Stimulated activated CD8-positive, alpha-beta memory T cell treated with anti-CD3 and anti-CD28 coated beads, Interleukin-12 subunit alpha, Interleukin-12 subunit beta, amount 100 ng/mL, for 4 hours (primary cell): ENCODE measurements at places on chromosomes 6 and 20.

DNA sequence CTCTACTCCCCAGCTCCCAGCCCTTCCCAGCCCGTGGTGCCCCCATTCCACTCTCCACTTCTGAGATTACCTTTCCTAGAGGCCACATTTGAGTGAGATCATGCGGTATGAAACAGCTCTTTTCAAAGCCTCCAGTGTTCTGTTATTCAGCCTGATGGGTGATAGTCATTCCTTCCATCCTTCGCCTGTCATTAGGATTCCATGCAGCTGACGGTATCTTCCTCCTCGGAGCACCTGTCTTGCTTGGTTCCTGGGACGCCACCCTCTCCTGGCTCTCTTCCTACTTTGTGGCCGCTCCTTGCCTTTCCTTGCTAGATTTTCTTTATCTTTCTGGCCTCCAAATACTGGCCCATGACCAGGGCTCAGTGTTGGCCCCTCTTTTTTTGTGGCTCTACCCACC lies 137.0 kb downstream of the ARID1B start:
- DNase-seq, result no peak

- DNase-seq, result no peak
Measured at GRCh38 chr20:17663040-17663399, 19.0 kb downstream of the RRBP1 start.

- no peak for DNase-seq
Measured at GRCh38 chr6:167588181-167588919, 238.4 kb upstream of the AFDN start.

GRCh38 chr6:63440057-63440456 lies 120.3 kb upstream of the LGSN start:
- no peak for DNase-seq

- DNase-seq, result no peak
Measured at GRCh38 chr20:18288749-18289267, 481 bp downstream of the ZNF133 start.

DNA sequence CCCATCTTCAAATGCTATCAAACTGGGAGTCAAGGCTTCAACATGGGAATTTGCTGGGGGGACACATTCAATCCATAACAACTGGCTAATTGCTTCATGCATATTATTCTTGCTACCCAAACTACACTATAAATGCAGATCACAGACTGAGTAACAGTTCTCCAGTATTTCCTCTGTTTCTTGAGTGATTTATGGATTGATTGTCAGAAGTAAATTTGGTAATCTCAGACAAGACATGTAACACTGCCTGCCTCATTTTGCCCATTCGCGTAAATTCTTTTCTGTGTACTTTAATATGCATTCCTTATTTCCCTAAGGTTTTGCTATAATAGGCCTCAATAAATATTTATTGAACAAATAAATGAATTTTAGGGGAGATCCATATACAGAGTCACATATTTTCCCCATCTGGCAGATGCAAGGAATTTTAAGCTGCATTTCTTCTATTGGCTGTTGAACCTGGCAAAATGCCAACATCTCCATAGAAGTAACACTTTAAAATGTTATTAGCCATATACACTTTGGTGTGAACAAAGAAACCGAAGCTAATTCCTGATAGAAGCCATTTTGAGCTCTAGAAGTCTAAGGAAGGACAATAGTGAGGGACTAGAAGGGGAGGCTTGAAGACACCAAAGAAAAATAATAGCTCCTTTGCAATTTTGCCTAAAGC lies 98.2 kb downstream of the QRSL1 start:
- DNase-seq, result no peak

- no peak for DNase-seq
Measured at GRCh38 chr6:56359201-56359899, 112.0 kb upstream of the COL21A1 start.

DNA sequence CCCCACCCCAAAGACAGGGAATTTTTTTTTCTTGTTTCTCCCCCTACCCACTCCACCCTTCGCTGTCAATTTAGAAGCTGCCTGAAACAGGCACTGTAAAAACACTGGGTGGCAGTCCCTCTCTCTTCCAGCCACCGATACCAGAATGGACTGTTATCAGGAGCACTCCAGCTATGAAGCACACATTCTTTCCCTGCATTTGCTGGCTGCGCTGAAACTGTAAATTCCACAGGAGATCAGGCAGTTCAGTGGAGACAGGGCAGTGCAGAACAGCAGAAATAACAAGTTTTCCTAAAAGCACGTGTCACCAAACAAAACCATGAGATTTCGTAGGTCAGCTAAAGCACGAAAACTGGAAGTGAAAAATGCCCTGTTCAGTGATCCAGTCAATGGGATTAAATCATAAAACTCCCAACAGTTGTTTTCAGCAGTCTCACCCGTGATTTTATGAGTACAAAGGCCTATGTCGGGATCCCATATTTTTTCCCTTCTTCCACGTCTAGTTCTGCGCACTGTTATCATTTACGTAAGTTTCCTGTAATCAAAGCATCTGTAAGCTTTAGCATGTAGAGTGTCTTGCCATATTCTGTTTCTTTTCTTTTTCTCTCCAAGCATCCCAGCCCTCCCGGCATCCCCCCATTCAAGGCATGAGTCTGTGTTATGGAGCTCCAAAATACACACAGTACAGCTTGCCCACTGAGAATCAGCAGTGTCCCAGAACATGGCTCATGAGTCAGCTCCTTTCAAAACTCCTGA lies 359.9 kb upstream of the EPHA7 start:
- DNase-seq, result no peak

DNA sequence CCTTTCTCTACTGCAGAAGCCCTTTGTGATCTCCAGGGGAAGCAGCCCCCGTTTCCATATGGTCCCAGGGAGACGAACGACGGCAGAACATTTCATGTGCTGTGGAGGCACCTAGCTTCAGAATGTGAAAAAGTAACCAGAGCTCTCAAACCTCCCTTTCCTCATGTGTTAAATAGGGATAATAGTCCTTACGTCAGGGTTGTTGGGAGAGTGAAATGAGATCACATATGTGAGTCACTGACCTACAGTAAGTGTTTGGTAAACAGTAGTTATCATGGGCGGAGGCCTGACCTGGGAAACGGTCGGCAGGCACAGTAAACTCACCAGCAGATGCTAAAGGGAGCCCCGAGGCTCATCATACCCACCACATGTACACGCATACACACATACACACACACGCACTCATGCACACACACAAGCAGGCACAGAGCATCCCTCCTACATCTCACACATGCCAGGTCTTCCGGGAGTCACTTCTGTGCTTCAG lies 89.7 kb downstream of the LY86 start:
- DNase-seq, result no peak

- no peak for DNase-seq
Measured at GRCh38 chr20:49450281-49450721, 32.2 kb downstream of the KCNB1 start.

DNA sequence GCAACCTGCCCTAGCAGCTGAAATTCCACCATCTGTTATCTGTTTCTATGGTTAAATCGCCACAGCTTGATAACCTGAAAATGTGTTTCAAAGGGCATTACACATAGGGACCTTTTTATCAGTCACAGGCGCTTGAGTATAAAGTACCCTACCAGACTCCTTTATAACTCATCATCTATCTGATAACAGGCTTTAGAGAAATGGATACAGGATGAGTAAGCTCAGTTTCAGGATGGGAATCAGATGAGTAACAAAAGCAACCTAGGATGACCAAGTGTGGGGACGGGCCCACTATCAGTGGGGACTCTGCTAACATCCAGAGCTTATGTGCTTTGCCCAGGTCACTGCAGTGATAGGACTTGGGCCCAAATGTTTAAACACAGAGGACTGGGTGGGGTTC lies 75.6 kb downstream of the PRND start:
- DNase-seq, result no peak

DNA sequence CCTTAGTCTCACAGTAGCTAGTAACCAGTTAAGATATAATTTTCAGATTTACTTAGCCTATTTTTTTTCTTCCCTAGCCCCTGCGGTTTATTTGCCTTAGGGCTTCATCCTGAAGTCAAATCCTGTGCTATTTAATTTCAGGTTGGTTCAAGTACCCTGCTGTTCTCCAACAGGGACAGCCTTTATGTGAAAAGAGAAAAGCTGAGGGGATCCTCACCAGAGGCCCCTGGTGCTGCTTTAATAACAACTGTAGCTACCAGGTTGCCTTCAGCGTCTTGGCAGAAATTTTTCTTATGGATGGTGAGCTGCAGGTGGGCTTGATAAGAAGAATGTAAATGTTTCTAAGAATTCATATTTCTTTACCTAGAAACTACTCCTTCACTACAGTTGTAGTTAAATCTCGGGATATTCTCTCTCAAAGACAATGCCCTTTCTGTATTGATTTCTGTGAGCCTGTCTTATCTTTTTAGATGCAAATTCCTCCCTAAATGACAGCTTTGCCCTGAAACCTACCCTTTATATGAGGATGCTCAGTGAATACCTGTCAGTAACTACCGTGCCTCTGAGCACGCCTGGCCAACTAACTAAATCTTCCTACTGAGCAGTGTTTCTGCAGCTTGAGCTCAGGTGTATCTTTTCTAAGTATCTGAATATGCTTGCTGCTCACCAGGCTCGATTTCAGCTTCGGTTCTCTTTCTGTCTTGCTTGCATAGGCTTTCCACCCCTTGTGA lies 320.5 kb downstream of the MMUT start:
- DNase-seq, result no peak

GRCh38 chr20:13671512-13671911 lies 32.8 kb upstream of the TASP1 start:
- no peak for DNase-seq

DNA sequence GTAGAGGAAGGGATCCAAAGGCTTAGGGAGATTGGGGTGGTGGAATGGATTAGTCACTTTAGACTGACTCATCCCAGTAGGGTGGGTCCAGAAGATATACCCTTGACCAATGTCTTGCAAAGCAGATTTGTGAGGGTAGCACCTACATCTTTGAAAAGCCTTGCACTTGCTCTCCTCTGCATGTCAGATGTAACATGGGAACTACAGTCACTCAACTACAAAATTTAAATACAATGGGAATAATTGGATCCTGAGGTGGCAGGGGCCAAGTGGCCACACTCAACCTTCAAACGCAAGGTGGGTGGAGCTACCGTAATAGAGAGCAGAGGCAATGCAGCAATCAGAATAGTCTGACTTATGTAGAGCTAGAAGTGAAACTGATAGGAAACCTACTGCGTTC lies 71.2 kb downstream of the ME1 start:
- no peak for DNase-seq

DNA sequence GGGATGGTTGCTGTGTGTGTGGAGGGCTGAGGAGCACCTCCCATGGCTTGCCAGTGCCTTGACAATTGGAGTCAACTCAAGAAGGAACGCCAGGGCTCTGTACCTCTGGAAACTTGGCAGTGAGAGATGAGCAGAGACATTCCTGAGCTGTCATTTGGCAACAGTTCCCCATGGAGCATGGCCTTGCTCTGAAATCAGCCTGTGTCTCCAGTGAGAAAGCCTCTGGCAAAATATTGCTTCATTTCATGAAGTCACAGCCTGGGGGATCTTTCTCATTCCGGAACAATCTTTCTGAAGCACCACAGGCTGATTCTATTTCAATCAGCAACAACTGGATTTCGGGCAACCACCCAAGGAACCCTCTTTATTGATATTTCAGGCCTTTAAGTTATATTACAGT lies 52.2 kb upstream of the FNDC1 start:
- DNase-seq, result no peak

DNA sequence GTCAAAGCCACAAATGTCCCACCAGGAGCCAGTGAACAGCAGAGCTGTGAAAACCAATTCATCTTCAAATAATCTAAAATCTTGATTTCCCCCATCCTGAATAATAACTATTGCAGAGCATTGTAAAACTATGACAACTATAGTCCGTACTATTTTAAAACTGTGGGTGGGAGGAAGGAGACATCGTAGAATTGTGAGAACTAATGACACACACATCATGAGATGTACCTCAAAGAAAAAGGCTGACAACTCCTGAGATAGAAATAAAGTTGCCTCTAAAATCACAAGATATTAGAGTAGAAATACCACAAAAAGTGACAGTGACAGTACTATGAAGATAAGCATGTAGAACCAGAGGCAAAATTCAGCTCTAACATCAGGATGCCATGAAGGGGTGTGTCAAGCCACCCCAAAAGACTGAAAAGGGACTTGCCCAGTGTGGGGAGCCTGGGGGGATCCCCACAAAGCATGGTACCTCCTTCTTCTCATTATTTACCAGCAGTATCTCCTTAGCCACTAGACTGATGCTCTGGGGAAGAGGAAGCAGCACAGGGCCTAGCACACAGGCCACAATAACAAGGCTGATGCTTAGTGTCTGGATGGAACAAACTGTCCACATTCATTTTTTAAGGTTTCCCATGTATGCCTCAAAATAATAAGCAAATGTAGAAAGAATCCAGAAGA lies 13.4 kb downstream of the NAPB start:
- no peak for DNase-seq
